ENCODE measurements at places on chromosomes 3 and 15.

DNA sequence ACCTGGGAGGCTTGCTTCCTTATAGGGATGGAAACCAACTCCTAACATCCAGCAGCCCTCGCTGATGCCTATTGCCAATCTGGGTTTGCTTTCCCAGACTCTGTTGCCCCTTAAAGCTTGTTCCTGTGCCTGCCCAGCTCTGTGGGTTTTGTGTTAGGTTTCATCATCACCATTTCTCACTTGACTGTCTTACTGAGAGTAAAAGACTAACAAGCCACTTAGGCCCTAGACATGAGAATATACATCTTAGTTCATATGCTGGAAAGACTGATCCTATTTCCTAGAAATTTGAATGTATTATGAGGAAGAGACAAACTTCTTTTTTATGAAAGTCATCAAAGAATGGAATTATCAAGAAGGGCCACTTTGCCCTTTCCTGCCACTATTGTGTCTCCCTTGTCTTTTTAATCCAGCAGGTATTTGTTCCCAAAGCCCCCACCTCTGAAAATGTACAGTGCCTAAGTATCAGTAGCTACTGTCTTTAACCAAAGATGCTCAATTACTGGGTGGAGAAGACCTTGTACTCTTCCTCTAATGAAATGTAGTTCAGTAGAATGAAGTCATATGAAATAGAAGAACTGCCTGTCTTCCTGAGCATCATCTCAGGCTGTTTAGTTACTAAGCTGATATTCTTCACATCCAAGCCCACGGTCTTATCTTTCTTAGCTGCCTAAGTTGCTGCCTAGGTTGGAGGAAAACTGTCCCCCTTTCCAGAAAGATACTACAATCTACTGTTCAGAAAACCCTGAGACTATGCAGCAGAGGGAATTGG is 59.8 kb upstream of the ZPLD1 start:
- no peak for DNase-seq

DNA sequence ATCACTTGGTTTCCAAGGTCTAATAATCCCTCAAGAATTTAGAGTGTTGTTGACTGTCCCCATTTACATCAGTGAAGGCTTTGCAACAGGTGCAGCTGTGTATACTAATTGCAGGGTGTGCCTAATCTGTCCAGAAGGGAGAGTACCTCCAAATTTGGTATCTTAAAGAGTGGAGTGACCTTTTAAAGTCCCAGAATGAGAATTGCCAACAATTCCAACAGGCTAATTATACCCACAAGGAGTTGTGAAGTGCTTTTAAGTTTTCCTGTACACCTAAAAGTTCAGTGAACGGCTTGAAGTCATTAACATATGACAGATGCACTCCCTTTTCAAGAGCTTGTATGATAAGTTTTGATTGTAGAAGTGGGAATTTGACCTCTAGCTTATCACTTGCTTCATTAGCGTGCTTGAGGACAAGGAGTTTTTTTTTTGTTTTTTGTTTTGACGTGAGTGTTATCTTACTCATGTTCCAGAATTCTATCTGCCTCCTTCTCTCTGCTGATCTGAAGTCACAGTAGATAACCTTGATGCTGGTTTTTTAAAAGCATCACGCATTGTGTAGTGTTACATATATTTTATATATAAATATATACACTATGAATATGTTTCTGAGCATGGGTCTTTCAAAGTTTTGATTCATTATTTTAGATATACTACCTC is 26.3 kb downstream of the CDIN1 start:
- peak; percentile 81 for DNase-seq

DNA sequence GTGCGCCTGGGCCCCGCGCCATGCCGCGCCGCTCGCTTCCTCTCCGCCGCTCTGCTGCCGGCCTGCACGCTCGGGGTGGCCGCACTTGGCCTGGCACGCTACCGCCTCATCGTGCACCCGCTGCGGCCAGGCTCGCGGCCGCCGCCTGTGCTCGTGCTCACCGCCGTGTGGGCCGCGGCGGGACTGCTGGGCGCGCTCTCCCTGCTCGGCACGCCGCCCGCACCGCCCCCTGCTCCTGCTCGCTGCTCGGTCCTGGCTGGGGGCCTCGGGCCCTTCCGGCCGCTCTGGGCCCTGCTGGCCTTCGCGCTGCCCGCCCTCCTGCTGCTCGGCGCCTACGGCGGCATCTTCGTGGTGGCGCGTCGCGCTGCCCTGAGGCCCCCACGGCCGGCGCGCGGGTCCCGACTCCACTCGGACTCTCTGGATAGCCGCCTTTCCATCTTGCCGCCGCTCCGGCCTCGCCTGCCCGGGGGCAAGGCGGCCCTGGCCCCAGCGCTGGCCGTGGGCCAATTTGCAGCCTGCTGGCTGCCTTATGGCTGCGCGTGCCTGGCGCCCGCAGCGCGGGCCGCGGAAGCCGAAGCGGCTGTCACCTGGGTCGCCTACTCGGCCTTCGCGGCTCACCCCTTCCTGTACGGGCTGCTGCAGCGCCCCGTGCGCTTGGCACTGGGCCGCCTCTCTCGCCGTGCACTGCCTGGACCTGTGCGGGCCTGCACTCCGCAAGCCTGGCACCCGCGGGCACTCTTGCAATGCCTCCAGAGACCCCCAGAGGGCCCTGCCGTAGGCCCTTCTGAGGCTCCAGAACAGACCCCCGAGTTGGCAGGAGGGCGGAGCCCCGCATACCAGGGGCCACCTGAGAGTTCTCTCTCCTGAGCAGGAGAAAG is 951 bp downstream of the GPR62 start:
- no peak for DNase-seq

DNA sequence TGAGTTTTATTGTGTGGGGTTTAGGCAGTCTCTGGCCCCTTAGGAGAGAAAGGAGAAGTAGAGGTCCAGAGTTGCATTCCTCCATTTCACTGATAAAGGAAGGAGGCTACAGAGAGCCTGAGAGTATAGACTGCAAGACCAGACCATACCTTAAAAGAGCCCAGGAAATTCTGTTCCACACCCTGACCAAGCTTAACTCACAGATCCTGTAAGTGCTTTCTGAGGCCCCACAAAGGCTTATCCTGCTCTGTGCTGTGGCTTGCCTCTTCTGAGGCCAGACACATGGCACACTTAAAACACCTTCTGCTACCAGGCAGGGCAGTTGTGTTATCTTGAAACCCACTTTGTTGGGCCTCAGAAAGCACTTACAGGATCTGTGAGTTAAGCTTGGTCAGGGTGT is 39.2 kb upstream of the LEKR1 start:
- DNase-seq = no peak

DNA sequence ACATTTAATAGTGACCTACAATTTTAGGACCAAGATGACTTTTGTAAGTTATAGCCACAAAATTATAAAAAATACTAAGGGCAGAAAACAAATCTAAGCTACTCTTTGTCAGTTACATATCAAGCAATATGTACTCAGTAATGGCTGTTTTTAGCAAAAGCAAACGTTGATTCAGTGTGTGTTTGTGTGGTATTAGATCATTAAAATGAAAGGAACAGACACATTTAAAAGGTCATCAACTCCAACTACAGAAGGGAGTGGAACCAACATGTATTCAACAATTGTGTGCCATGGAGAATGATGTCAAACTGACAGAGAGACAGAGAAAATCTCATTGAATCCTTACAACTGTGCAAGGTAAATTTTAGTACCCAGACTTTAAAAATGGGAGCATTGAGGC is 268.8 kb upstream of the STT3B start:
- DNase-seq = no peak

- DNase-seq = no peak
Measured at GRCh38 chr3:194203482-194204041, 67.6 kb downstream of the HES1 start.

- no peak for DNase-seq
Measured at GRCh38 chr3:134378818-134379217, 4.6 kb upstream of the AMOTL2 start.

GRCh38 chr3:41138146-41138545 is 61.2 kb upstream of the CTNNB1 start:
- DNase-seq = no peak

DNA sequence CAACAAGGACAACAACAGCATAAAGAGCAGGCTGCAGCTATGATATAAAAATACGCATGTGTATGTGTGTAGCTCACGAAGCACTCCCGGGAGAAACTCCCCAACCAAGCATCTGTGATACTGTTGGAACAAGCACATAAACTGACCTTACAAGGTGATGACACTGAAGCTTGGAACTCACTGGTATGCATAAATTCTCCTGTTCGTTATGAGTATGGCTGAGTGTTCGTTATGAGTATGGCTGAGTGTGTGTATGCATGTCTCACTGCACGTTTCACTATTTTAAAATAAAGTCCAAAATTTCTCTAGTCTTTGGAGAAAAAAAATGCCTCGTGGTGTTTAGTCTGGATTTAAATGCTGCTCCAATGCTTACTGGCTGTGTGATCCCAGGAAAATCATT is 256.8 kb downstream of the RORA start:
- no peak for DNase-seq

- peak; percentile 55 for DNase-seq
Measured at GRCh38 chr3:27659279-27660021, 62.7 kb downstream of the EOMES start.

DNA sequence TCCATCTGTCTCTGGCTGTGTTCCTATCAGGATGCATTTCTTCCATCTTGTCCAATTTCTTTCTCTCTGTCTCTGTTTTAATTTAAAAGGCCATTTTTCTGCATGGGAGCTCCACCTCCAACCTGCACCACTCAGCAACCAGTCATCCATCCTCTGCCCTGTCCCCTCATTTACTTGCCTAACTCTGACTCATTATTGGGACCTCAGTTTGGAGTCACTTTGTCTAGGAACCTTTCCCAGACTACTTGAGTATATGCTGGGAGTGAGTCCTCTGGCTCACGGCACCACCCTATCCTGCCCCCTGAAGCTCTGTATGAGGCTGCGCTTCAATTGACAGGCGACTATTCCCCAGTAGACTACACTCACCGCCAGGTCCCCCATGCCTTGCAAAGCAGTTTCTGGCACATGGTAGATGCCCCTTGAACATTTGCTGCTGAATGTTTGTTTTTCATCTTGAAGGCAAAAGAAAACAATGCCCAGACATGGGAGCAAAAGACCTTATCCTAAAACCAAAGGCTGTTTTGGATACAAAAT is 513.3 kb upstream of the CFAP20DC start:
- DNase-seq = no peak

DNA sequence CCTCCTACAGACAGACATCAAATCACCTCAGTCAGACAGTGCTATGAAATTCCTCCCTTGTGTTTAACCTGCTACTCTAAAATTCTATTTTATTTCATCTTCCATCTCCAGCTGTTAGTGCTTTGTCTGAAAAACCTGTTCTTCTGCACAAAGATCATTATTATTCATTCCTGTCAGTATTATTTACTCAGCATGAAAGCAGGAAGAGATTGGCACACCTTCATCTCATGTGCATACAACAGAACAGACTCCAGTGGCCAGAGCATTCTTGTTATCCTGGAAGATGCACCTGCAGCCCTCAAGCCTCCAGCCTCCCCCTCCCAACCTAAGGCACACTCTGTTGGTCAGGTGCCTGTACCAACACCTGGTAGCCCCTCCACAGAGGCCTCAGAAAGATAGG is 1.8 kb upstream of the ROPN1B start:
- no peak for DNase-seq

GRCh38 chr3:146277953-146278631 is 27.2 kb upstream of the PLSCR4 start:
- DNase-seq = peak; percentile 27

GRCh38 chr3:62462104-62462762 is 88.9 kb upstream of the FEZF2 start:
- DNase-seq = no peak

DNA sequence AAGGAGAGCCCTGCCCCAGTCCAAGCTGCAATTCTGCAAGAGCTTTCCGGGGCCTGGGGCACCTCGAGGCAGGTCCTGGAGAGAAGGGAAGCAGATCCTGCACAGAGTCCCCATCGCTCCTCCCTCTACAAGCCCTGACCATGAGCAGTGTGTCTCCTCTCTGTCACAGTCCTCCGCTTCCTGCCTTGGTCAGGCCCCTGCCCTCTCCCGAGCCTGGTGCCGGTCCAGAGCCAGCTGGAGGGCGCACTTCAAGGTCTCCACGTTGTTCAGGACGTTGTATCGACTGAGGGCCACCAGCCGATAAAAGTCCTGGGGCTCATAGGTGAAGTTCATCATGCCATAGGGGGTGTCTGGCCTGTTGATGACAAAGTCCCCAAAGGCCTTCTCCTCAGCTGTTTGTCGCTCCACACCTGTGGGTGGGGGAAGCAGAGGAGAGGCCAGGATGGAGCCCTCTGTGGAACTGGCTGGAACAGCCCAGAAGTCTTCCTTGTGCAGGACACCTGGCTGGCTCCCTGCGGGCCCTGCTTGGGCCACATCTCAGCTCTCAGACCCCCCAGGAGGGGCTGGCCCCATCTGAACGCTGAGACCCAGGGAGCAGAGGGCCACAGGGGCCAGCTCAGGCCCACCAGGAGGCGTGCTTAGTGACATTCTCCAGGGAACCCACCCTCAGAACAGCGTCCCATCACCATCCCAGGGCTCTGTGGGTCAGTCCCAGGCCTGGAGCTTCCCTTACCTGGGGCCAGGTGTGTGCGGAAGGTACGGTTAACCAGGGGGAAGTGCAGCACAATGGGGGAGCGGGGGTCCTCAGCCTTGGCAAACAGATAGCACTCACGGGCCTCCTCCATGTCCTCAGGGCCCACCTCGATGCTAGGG is 14.4 kb downstream of the PLA2G4F start:
- DNase-seq = no peak

- DNase-seq = no peak
Measured at GRCh38 chr3:75118779-75119178, 504.3 kb upstream of the CNTN3 start.

DNA sequence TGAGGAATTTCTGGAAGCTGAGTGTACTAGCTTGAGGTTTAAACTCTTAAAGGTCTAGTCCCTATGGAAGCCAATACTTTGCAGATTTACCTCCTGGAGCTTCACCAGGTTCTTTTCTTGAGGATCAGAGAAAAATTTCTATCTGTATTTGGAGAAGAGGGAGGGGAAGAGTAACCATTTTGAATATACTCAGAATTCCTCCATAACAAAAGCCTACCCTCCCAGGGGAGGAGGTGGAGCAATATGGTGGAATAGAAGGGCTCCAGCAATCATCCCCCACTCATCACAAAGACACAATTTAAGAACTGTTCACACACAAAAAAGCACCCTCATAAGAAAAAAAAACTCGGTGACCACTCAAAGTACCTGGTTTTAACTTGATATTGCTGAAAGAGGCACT is 36.0 kb upstream of the PEX5L start:
- no peak for DNase-seq

DNA sequence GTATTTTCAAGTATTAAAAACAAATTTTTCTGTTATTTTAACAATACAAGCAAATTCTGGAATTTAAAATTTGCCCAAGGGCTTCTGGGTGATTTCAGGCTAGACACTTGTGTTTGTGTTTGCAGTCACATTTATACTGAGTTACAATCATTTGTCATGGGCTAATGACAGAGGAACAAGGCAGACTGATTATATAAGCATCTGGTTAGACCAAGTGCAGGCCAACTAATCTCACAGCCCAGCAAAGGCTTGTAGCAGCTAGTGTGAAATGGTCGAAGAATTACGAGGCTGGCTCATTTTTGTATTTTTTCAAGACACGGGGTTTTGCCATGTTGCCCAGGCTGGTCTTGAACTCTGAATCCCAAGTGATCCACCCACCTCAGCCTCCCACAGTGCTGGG is 52.1 kb downstream of the CMTM8 start:
- no peak for DNase-seq
